ENCODE measurements at places on chromosomes 13 and 19. TPM values are rescaled to one million over a fixed set of nuclear protein-coding genes. Genes with fewer than 3 reads are reported as not detected.

Gene VSTM1
- 1.1 TPM for total RNA-seq

Gene FXYD3
- 145 TPM for total RNA-seq

Gene ZNF571
- 5.5 TPM for total RNA-seq

Gene ZNF578
- 1.5 TPM for total RNA-seq

Gene CYP2A6
- not detected for total RNA-seq

Gene CACNA1A
- total RNA-seq = 0.26 TPM

Gene SLITRK5
- 0.09 TPM for total RNA-seq

Gene CD79A
- total RNA-seq = 1.4 TPM

Gene CLN5
- total RNA-seq = 41.8 TPM

Gene PPFIA3
- total RNA-seq = 10.7 TPM

Gene CALR
- 991 TPM for total RNA-seq

Gene MYPOP
- 7.9 TPM for total RNA-seq

DNA sequence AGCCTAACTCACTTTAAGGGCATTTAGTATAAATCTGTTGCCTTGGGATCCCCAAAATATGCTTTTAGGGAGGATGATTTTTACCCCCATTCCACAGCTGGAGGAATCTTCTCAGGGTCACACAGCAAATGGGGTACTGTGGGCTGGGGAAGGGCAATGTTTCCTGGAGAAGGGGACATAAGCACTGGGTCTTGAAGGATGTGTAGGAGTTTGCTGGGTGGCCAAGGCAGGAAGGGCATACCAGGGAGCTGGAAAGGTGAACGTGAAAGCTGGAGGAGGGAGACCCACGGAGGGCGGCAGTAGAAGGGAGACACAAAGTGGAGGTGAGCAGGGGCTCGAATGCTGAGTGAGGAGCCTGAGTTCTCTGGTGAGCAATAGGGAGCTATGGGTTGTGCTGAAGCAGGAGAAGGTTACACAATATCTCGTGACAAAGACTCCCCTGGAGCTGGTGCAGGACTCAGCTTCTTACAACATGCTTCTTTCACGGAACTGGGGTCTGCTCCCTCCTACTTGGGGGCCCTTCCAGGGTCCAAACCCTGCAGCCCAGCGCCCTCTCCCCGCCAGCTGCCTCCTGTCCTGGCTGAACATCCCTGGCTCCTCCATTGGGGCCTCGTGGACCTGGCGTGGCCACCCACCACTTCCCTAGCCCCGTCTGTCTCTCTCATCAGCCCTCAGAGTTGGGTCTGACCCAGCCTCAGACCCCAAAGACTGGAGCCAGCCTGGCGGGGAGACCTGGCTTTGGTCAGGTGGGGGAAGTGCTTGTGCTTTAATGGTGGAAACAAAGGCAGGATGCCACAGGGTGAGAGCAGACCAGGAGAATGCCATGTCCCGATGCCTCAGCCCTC is 11.1 kb downstream of the CILP2 start:
- H3K4me1 ChIP-seq = no peaks in the 10 kb centered on the region
- no peak overlapping the region for H3K4me3 ChIP-seq
- H3K27ac ChIP-seq = no peak overlapping the region
- H3K36me3 ChIP-seq = no peaks in the 10 kb centered on the region
- no peak for DNase-seq
- H3K27me3 ChIP-seq = peaks cover 16% of the 10 kb centered on the region

DNA sequence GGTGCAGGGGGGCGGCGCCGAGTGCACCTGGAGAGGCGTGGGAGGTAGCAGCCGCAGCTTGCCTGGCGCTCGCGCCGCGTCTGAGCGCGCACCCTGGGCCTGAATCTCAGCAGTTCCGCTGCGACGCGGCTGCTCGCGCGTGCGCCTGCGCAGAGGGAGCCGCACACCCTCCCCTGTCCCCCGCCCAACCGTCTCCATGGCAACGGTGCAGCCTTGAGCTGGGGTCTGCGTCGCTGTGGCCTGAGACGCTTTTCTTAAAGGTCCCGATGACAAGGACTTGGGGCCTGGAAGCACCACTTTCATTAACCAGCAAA is at the start of gene PNMA8B:
PNMA8B (minus strand) TSS at position 82 of the 314 bp plus-strand sequence. CDS start 402 bp downstream, outside the sequence.
- H3K4me3 ChIP-seq = peak within 1 kb of the TSS; percentile 28
- H3K27ac ChIP-seq = no peak within 1 kb of the TSS
- peak; percentile 78 for DNase-seq
- peaks cover 16% of the 10 kb centered on the region for H3K4me1 ChIP-seq
- H3K27me3 ChIP-seq = peaks cover 39% of the 10 kb centered on the region

GRCh38 chr19:6150289-6150688 is 14.8 kb downstream of the ACSBG2 start:
- no peaks in the 10 kb centered on the region for H3K36me3 ChIP-seq
- H3K4me3 ChIP-seq = no peak overlapping the region
- H3K27me3 ChIP-seq = no peaks in the 10 kb centered on the region
- no peaks in the 10 kb centered on the region for H3K4me1 ChIP-seq
- H3K27ac ChIP-seq = no peak overlapping the region
- no peak for DNase-seq

DNA sequence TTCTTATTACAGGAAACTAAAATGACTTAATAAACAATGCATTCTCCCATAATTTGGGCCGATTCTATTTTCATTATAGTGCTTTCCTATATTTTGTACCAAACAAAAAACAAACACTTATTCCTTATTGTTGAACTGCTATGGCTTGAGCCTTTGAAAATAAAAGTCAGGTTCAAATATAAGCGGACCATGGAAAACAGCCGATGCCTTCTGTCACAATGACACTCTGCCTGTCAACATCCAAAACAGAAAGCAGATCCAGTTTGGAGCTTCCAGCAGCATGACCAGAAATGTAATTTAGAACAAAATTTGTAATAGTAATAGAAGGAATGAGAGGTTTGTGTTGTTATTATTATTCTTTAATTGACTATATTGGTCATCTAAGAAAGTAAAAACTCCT is 194.5 kb downstream of the LHFPL6 start:
- H3K4me1 ChIP-seq = peaks cover 27% of the 10 kb centered on the region
- DNase-seq = no peak
- no peak overlapping the region for H3K27ac ChIP-seq

DNA sequence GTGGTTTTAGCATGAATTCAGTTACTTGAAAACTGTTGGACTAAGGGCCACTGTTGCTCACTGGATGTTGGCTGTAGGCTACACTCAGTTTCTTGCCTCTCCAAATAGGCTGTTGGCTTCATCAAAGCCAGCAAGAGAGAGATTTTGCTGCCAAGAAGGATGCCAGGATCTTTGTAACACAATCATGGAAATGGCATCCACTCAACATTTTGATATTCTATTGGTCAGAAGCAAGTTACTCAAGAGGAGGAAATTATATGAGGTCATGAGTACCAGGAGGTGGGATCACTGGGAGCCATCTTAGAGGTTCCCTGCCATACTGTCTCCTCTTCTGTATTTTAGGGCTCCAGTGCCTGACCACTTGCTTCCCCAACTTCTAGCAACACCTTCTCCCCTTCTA is 30.6 kb downstream of the SYDE1 start:
- H3K4me3 ChIP-seq = no peak overlapping the region
- H3K27me3 ChIP-seq = no peaks in the 10 kb centered on the region
- H3K27ac ChIP-seq = no peak overlapping the region
- no peaks in the 10 kb centered on the region for H3K36me3 ChIP-seq
- no peak for DNase-seq

DNA sequence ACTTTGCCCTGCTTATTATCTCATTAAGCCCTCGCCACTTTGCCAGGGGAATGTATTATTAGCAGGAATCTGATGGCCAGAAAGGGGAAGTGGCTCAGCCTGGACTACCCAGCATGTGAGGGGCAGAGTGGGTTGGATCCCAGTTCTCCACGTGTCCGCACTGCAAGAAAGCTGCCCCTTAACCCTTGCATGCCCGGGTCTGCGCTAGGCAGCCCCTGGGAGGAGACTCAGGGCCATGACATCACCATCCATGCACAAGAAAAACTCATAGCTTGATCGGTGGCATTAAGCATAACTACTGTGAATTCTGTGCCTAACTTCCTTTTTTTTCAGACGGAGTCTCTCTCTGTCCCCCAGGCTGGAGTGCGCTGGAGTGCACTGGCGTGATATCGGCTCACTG is 8.9 kb downstream of the CACNG8 start:
- no peak overlapping the region for H3K27ac ChIP-seq
- H3K27me3 ChIP-seq = peaks cover 15% of the 10 kb centered on the region
- no peak for DNase-seq
- H3K4me1 ChIP-seq = no peaks in the 10 kb centered on the region
- H3K36me3 ChIP-seq = no peaks in the 10 kb centered on the region
- no peak overlapping the region for H3K4me3 ChIP-seq

DNA sequence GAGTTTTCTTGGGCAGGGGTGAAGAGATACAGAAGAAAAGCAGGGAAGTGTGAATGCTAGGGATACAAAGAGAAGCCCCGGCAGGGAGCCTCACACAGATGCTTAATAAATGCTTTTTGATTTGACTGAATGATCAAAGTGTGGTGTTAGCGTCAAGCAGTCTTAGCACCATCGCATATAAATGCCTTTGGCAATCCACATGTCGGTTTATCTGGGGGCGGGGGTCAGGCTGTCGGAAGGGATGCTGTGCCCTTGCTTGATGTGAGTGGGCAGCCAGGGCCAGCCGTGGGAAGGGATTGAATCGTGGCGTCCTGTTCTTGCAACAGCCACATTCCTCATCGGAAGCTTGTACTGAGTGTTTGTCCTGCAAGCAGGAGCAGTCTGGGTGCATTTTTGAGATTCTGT is 173.1 kb downstream of the LACC1 start:
- peak; percentile 73 for DNase-seq
- H3K27me3 ChIP-seq = no peaks in the 10 kb centered on the region
- peak overlapping the region; percentile 58 for H3K27ac ChIP-seq
- peak overlapping the region; percentile 4 for H3K4me3 ChIP-seq
- no peaks in the 10 kb centered on the region for H3K36me3 ChIP-seq
- H3K4me1 ChIP-seq = peaks cover 17% of the 10 kb centered on the region

- no peak overlapping the region for H3K4me3 ChIP-seq
- DNase-seq = no peak
- no peaks in the 10 kb centered on the region for H3K36me3 ChIP-seq
- no peaks in the 10 kb centered on the region for H3K27me3 ChIP-seq
- no peak overlapping the region for H3K27ac ChIP-seq
Measured at GRCh38 chr13:22275393-22275792, 604.5 kb downstream of the FGF9 start.

- DNase-seq = no peak
- no peak overlapping the region for H3K27ac ChIP-seq
- H3K27me3 ChIP-seq = no peaks in the 10 kb centered on the region
- H3K4me1 ChIP-seq = no peaks in the 10 kb centered on the region
Measured at GRCh38 chr19:35179830-35180229, 25.3 kb downstream of the FXYD5 start.

- no peak for DNase-seq
- H3K4me3 ChIP-seq = no peak overlapping the region
- H3K4me1 ChIP-seq = no peaks in the 10 kb centered on the region
- no peak overlapping the region for H3K27ac ChIP-seq
- no peaks in the 10 kb centered on the region for H3K27me3 ChIP-seq
- H3K36me3 ChIP-seq = no peaks in the 10 kb centered on the region
Measured at GRCh38 chr13:87107651-87108050, 563.5 kb upstream of the SLITRK5 start.

All from upper lobe of right lung (tissue), 1 donor.